ENCODE measurements at places on chromosomes 6 and 20.
A peak's percentile ranks its signal among the peaks of the same experiment; 100 is the strongest.

DNA sequence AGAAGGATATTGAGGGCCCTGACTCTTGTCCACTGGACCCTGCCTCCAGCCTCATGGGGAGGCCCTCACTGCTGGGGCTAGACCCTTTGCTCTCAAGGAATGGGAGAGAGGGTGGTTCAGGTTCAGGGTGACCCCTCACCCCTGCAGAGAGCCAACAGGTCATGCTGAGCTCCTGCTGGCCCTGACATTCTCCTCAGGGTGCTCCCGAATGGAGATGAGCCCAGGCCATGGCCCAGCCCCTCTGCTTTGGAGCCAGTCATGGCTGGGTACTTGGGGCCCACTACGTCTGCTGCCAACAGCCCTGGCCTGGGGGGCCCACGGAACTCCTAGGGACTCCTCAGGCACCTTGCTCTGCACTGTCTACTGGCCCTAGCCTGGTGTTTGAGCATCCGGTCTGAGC lies 49.2 kb upstream of the MLN start:
- no peak for DNase-seq

- no peak for DNase-seq
Measured at GRCh38 chr6:3585320-3585935, 128.6 kb upstream of the SLC22A23 start.

DNA sequence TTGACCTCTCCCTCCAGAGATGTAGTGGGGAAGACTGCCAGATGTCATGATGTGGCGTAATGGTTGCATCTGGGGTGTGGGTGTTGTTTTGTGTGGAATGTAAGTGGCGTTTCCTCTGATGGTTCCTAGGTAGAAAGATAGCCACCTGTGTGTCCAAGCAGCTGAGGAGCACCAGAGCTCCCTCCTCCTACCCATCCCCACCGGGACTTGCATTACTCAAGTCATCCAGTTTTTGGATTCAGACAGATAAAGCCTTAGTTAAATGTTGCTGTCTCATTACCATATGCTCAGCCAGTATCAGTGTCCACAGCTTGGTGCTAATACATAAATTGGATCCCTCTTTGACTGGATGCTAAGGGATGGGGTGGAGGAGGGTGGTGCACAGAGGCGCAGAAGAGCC lies 282.3 kb downstream of the TBC1D7 start:
- no peak for DNase-seq

DNA sequence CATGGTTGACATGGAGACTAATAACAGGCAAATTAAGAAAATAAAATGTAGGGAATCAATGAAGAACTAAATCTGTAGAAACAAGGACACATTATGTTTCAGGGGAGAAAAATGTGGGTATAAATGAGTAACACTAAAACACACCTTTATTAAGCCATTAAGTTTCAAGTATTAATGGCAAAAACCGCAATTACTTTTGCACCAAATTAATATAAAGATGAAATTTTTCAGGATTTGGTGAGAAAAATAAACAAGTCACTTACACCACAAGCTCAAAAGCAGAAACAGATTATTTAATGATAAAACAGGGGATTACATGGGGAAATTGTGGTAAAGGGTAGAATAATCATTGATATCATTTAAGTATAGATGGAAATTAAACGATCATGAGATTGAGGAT lies 793.8 kb upstream of the FLRT3 start:
- DNase-seq, result no peak

DNA sequence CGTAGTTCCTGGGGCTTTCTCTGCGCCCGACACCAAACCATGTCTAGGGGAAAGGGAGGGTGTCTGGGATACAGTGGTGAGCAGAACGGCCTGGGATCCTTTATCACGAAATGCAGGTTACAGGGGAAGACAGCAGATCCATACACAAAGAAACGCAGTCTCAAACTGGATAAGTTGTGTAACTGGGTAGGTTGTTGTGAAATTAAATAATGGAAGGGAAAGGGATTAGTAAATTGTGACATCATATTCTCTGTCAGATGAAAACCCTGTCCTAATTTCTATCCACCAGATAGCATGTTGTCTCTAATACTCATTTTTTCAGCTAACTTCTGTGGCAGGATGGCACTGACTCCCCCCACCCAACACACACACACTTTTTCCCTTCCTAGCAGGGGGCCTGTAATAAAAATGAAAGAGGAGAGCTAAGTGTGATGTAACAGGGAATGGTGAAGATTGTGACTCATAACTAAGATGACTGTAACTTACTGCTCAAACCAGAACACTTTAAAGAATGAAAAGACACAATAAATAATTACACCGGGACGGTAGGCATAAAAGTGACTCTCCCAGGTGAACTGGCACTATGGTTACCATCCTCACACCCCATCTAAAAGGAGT lies 769 bp upstream of the TRPC4AP start:
- DNase-seq, result peak; percentile 20

DNA sequence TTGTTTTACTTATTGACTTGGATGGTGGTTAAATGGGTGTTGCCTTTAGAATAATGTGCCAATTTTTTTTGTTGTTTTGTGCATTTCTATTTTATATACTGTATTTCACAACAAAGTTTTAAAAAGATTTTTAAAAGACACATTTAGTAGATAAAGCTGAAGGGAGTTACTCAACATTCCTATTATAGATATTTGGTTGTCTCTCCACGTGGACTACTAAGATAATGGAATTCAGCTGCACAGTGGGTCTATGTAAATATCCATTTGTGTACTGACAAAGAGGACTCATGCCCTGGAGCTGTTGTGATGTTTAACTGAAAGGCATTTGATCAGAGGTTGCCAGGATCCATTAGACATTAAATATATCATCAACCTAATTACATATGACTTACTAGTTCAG lies 23.2 kb upstream of the FAM135A start:
- no peak for DNase-seq

DNA sequence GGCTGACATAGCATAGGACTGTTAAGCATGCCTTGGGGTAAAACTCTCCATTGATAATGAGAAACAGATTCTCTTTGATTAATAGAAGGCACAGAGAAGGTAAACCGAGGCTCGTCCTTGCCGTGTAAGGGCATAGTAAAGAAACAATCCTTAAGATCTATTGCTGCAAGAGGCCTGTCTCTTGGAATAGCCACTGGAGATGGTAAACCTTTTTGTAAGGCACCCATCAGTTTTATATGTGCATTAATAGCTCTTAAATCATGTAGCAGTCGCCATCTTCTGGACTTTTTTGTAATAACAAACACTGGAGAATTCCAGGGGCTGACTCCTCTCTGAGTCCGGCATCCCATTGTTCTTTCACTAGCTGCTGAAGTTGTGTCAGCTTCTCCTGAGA lies 8.4 kb upstream of the ABHD12 start:
- DNase-seq, result no peak

- no peak for DNase-seq
Measured at GRCh38 chr20:37282556-37282955, 6.9 kb upstream of the MANBAL start.

DNA sequence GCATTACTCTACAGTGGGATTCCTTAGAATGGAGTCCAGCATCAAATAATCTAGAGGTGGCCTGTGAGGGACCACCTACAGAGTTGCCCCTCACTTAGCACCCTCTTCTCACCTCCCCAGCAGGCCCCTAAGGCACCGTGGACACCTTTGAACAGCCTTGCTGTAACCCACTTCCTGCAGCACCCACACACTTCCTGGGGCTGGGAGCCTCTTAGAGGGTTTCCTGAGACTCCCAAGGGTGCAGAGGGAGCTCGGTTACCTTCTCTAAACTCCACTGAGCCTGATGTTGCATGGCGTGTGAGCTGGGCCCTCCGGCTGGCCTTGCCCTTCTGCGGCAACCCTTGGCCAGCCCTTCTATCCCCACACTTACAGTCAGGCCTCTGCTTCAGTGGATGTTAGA lies 7.3 kb upstream of the SIRPG start:
- no peak for DNase-seq

GRCh38 chr20:14922503-14923267 lies 585.3 kb upstream of the FLRT3 start:
- DNase-seq, result no peak

DNA sequence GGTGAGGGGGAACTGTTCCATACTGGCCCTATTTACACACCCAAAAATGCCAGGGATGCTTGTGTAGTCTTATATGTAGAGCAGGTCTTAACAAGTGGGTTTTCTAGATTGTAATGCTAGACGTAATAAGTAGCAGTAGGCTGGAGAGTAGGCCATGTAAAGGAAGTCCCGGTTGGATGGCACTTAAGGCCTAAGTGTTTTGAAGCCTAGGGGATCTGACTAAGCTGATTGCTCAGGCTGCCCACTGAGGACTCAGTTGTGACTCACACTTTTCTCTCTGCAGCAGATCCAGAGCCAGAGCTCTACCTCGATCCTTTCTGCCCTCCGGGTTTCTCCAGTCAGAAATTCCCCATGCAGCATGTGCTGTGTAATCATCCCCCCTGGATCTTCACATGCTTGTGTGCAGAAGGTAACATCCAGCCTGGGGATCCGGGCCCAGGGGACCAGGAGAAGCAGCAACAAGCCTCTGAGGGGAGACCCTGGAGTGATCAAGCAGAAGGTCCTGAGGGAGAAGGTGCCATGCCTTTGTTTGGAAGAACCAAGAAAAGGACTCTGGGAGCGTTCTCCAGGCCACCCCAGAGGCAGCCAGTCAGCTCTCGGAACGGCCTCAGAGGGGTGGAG lies 26.6 kb downstream of the ZNF133 start:
- no peak for DNase-seq

GRCh38 chr6:14633479-14633878 lies 515.9 kb downstream of the CD83 start:
- DNase-seq, result no peak

- DNase-seq, result no peak
Measured at GRCh38 chr6:107264357-107264840, 149.1 kb upstream of the BEND3 start.

GRCh38 chr6:111171577-111172400 lies 84.5 kb downstream of the SLC16A10 start:
- DNase-seq, result no peak

- no peak for DNase-seq
Measured at GRCh38 chr6:4380881-4381281, 245.5 kb upstream of the ECI2 start.

- DNase-seq, result peak; percentile 23
Measured at GRCh38 chr6:156780102-156780641, 3.0 kb downstream of the ARID1B start.

DNA sequence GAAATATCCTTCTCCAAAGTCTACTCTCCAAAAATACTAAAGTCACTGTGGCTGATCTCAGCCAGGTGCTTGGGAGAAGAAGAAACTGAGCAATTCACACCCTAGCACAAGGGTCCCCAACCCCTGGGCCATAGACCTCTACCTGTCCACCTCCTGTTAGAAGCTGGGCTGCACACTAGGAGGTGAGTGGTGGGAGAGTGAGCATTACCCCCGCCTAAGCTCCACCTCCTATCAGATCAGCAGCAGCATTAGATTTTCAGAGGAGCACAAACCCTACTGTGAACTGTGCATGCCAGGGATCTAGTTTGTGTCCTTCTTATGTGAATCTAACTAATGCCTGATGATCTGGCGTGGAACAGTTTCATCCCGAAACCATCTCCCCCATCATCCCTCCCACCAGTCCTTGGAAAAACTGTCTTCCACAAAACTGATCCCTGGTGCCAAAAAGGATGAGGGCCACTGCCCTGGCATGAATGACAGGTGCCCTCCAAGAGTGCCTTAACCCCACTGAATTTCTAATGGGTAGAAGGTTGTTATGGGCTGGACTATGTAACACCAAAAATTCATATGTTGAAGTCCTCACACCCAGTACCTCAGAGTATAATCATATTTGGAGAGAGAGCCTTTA lies 109.2 kb upstream of the CDYL start:
- DNase-seq, result no peak
